NCI-H526 (cell line): ENCODE measurements at places on chromosomes 6 and 20.

- no peak for DNase-seq
Measured at GRCh38 chr6:32127409-32127716, 683 bp downstream of the ATF6B start.

- DNase-seq: no peak
Measured at GRCh38 chr20:23655491-23656211, 17.9 kb upstream of the CST3 start.

- no peak for DNase-seq
Measured at GRCh38 chr20:12110274-12110673, 192.6 kb downstream of the BTBD3 start.

DNA sequence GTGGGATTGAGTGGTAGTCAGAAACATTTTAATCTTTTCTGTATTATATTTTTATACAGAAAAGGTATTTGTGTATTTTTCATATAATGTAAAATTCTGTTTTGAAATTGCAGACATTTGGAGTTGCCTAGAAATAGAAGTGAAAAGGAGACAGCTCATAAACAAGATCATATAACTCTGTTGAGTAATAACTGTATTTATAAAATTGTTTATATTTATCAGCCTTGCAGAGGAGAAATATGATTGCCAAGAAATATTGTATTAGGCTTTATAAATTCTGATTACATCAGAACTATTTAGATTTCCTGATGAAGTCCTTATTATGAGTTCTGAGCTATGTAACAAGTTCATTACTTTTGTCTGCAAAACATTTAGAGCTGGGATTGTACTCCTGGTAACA, 55.3 kb downstream of the RIPOR2 start:
- DNase-seq: no peak

DNA sequence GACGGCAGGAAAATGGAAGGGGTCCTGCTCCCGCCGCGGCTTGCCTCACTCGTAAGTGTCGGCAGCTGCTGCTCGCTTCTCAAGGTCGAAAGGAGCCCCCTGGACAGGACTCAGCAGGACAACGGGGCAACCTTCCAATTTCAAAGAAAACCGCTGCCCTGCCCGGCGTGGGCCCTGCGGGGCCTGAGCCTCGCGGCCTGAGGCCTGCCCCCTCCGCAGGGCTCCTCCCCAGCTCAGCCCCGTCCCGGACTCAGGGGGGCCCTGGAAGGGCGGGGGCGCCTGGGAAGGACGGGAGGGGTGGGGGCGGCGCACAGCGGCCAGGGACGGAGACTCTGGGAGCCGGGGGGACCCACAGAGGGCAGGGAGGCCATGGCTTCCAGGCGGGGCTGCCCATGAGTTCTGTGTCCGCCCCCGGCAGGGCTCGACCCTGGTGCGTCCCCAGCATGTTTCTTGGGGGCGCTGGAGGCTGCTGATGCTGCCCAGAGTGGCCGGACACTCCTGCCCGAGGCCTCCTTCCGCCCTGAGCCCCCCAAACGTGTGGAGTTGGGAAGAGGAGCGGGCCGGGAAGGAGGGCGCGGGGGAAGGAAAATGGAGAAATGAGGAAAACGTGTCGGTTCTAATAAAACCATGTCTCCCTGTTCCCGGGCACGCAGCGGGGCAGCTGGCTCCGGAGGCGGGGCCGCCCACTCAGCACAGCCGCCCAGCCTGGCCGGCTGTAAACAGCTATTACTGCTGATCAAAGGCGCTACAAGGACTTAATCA, 114.6 kb downstream of the DLL1 start:
- DNase-seq: peak; percentile 56

- DNase-seq: no peak
Measured at GRCh38 chr6:90256698-90257485, 39.8 kb downstream of the BACH2 start.

GRCh38 chr6:108359901-108360882, 65.3 kb downstream of the AFG1L start:
- DNase-seq: no peak

GRCh38 chr6:4928426-4928825, 75.4 kb downstream of the RPP40 start:
- DNase-seq: no peak

- DNase-seq: no peak
Measured at GRCh38 chr6:4973982-4974745, 29.7 kb downstream of the RPP40 start.

- DNase-seq: no peak
Measured at GRCh38 chr6:135147637-135148592, 33.2 kb upstream of the MYB start.

GRCh38 chr6:157724138-157724820, 98.8 kb upstream of the SNX9 start:
- DNase-seq: no peak

DNA sequence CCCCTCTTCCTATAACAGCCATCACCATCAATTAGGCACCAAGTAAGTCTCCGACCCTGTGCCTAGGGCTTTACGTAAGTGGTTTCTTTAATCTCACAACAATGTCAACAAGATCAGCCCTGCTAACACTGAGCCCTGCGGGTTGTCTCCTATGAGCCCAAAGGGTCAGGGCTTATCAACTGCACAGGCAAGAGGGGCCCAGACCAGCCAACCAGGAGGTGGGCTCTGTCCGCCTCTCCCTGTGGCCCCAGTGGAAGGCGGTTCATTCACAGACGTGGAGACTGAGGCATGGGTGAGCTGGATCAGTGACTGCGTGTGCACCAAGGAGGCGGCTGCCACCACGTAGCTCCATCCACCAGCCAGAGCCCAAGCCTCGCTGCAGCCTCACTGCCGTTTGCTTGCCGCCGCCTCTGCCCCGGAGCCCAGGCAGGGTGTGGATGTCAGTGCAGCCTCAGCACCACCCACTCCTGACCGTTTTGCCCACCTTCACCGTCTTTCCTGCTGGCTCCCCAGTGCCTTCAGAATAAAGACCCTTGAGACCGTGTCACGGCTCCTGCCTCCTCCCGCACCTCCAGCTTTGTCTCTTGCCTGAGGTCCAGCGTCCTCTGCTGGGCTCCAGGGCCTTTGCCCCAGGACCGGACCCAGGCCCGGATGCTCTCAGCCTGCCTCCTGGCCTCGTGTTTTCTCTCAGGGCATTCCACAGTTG, 78.7 kb downstream of the DLL1 start:
- DNase-seq: no peak

GRCh38 chr20:43937591-43937990, 22.9 kb downstream of the TOX2 start:
- DNase-seq: no peak
